H1 (cell line): ENCODE measurements at places on chromosomes 2 and 18. TPM values are rescaled to one million over a fixed set of nuclear protein-coding genes. Genes with fewer than 3 reads are reported as not detected.
A peak's percentile ranks its signal among the peaks of the same experiment; 100 is the strongest.

GRCh38 chr2:218831378-218831990 is at the start of gene PRKAG3:
Gene PRKAG3, minus strand, starts transcription at chr2:218831803.
- DNase-seq = no peak

- peak; percentile 27 for DNase-seq
Observed at GRCh38 chr2:98040331-98040939, 44.7 kb upstream of the TMEM131 start.

DNA sequence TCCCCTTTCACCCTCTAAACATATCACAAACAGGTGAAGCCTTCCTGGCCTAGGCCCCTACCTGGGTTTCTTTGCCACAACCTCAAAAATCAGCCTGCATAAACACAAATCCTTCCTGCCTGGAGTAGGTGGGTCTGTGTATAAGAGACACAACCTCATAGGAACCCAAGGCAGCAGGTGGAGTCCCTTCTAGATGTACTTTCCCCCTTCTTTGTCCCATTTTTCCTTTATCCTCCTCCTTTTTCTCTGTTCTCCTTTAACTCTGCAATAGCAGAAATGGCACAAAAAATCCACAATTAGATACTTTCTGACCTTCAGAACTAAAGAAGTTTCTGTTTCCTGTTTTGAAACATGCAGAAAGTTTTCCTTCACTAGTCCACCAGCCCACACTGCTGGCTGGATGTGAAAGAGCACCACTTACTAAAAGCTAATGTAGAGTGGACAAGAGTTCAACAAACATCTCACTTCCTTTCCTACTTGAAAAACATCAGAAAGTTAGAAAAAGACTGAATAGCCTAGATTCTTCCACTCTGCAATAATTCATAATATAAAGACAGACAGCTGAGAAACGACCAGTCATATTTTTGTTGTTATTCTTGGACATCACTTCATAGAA is 11.2 kb downstream of the SLC40A1 start:
- no peak for DNase-seq

- DNase-seq = no peak
Observed at GRCh38 chr2:231235217-231235616, 36.8 kb downstream of the ARMC9 start.

- DNase-seq = no peak
Observed at GRCh38 chr18:77054606-77055428, 77.8 kb downstream of the MBP start.

GRCh38 chr18:23415515-23415914 is 37.6 kb upstream of the RIOK3 start:
- no peak for DNase-seq

GRCh38 chr2:71891155-71891554 is 256.5 kb downstream of the CYP26B1 start:
- peak; percentile 26 for DNase-seq

DNA sequence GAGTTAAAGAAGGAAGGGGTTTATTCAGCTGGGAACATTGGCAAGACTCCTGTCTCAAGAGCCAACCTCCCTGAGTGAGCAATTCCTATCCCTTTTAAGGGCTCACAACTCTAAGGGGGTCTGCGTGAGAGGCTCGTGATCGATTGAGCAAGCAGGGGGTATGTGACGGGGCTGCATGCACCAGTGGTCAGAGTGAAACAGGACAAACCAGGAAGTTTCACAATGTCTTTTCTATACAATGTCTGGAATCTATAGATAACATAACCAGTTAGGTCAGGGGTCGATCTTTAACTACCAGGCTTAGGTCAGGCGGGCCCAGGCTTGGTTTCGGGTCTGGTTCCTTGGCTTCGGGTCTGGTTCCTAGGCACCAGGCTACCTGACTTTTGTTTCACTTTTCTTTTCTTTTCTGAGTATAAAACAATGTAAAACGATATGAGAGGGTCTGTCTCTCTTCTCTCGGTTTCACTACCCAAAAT is 30.1 kb upstream of the LIPG start:
- no peak for DNase-seq

DNA sequence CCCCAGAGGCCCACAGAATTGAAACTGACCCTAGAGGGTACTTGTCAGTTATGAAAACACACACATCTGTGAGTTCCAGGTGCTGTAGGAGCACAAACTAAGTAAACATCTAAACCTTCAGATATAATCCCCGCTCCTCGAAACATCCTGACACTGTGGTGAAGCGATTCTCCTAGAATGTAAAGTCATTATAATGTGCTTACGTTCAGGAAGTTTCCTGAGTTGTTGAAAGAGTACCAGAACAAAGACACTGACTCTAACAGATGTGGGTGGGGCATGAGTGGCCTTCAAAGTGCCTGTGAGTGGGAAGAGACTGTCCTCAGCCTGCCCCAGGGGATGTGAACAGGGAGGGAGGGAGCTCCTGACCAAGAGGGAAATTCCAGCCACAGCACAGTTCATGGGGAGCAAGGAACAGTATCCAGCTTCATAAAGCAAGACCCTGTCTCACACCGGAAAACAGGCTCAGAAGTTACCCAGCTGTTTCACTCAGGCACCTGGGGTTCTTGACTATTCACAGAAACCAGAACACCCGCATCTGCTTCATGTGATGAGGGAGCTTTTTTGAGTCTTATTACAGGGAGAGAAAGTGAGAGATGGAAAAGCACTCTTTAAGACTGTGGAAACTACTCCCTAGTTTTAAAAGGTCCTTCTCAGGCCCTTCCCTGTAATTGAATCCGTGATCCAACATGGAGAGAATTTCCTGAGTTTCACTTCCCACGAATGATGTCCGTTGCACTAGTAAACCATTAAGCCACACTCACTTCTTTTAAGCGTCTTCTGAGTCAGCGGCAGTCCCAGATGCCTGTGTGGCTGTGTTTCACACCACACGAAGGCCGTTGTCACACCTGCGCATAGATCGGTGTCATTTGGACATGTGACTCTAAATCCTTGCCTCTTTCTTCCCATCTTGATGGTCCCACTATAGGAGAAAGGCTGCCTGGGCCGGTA is 88.6 kb upstream of the EML6 start:
- peak; percentile 21 for DNase-seq

DNA sequence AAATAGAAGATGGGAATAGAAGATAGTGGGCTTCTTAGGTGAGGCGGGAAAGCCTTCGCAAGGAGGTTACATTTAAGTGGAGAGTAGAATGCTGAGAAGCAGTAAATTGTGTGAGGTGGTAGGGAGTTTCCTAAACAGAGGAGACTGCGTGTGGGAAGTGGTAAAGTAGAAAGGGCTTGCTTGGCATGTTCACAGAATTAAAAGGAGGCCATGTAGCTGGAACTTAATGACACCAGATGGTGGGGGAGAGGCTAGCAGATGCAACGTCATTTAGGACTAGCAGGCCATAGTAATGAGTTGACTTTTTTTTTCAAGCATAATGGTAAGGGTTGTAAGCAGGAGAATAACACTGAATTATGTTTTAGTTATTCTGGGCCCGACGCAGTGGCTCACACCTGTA is 13.0 kb upstream of the RTN4 start:
- DNase-seq = no peak

GRCh38 chr2:7973801-7974480 is 707.9 kb upstream of the ID2 start:
- DNase-seq = no peak

GRCh38 chr2:121617042-121617599 is 32.1 kb downstream of the CLASP1 start:
- DNase-seq = no peak

GRCh38 chr2:206424134-206424533 is 19.2 kb upstream of the ADAM23 start:
- no peak for DNase-seq

DNA sequence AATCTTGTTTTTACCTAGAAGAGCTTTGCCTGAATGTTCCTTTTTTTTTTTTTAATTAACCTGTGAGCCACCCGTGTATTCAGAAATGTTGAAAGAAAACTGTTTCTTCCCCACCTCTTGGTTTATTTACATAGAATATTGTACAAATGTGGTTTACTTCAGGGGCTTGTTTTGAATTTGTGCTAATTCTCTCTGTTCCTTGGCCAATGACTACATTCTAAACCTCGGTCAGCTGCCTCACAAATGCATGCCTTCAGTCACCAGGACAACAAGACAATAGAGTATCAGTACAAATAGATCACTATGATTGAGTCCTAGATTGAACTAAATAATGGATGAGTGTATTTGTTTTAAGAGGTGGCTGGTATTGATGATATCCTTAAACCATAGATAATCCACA is 36.0 kb downstream of the AGFG1 start:
- no peak for DNase-seq

- DNase-seq = no peak
Observed at GRCh38 chr18:30925795-30926194, 116.7 kb downstream of the DSC3 start.

- DNase-seq = no peak
Observed at GRCh38 chr2:46899053-46899452, 16.6 kb downstream of the MCFD2 start.

DNA sequence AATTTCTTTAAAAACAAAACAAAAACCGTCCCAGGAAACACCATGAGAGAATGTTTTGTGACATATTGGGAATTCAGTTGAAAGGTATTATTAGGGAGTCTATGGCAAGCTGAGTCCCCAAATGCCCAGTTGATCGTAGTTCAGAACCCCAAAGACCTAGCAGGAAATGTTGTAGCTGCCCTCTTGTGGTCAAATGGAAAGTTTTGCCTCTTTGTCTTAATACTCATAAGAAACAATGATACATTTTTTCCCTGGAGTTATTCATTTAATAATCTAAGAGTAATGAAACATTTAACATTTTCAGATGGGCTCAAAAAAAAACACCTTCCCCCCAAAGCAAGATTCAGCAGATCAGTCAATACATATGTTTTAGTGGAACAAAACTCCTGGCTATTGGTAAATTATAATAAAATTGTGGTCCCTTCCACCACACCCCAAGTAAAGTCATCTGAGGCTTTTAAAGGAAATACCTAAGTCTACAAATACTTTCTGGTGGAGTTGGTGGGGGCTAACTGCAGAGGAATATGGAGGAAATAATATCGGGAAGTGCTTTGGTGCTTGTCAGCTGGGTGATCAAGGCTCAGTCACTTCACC is 37.8 kb upstream of the EFEMP1 start:
- DNase-seq = no peak

DNA sequence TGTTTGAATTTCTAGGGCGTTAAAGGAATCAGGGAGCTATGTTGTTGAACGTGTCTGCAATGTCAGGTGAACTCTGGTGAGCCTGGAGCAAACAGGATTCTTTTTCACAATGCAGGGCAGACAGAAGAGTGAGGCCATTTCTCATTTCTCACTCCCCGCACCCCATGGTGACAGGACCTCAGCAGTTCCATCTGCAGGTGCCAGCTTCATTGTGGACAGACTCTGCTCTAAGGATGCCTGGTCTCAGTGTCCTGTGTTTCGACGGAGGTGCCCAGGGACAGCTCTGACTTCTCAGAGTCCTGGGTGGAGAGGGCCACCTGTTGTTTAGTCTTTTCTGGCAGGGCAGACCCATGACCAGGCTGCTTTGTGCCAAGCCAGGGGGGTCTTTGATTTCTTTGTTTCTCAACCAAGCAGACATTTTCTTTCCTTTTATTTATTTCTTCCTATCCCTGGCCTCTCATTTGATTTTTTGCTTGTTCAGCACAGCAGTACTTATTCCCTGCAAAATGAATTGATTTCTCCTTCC is 201.5 kb downstream of the RNF144A start:
- no peak for DNase-seq

DNA sequence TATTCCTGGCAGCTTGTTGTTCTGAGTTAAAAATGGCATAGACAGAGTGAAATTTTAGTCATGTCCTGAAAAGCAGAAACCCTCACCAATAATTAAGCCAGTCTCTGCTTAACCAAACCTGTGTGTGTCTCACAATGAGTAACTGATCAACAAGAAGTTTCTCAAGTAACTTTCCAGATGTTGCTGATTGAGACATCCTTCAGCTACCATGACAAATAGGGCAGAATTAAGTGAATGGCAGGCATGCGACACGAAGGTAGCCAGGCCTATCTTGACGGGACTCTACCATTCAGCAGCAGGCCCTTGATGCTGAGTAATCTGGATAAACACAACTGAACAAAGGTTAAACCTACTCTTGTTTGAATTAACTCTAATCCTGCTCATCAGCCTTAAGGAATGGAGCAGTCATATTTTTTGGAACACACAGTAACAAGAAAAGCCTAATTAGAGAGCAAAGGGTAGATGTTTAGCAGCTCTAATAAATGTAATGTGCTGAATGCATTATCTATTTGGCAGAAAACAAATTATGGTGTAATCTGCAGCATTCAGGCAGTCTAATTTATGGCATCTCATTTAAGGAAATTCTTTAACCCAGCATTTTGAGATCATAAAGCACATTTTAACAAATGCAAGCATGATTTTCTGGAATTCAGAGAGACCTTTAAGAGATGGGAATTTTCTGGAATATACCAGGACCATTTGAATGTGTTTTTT is 159.5 kb upstream of the EPHA4 start:
- no peak for DNase-seq

DNA sequence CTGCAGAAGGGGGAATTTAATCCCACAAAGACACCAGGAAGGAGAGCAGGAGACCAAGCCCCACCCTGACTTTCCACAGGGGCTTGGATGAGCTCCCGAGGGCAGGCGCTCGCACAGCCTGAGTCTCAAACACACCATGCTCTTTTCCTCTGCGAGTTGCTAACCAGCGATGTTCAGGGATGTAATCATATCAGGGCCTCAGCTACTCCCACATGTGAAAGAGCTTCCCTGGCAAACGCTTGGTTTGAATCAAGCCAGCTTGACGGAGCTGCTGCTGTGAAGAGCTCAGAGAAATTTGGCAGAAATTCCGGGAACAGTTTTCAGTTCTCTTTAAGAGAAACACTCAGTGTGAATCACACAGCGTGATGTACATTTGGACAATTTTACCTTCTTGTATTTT is 385.8 kb downstream of the GALR1 start:
- DNase-seq = no peak

DNA sequence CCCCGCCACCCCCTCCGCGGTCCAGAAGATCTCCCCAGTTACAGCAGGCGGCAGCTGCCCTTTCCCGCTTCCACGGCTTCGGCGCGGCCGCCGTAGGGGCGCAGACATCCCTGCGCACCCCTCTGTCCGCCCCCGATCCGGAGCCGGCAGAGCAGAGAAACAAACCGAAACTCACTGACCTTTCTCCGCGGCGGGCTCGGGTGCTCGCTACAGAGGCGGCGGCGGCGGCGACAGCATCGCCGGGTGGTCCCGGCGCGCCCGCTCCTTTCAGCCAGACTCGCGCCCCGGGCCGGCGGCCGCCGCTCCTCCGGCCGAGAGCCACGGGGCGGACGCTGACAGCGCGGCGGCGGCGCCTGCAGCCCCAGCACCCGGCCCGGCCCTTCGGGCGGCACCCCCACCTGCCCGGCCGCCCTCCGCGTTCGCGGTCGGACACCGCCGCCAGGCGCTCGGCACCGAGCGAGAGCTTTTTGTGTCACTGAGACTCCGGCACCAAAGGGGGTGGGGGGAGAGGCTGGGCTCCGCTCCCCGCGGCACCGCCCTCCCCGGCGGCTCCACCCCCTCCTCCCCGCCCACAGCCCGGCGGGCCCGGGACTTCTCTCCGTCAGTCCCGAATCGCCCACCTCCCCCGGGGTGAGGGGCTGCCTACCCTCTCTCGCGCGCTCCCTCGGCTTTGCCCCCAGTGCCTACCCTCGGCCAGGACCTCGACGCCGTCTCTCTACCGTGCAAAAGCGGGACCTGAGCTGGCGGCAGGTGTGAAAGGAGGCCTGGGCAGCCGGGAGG is 1.4 kb upstream of the RNF152 start:
- peak; percentile 86 for DNase-seq

The SPATA3 gene
- not detected in 2 replicates for total RNA-seq

The SULT1C4 gene
- total RNA-seq = 2.1 and 2.9 TPM in 2 replicates

The SNORC gene
- total RNA-seq = 1.6 and 2.1 TPM in 2 replicates

The CD226 gene
- not detected in 2 replicates for total RNA-seq

The RESP18 gene
- total RNA-seq = not detected in 2 replicates

The VWA3B gene
- total RNA-seq = not detected in 2 replicates

The TUBA3E gene
- total RNA-seq = not detected in 2 replicates

The DIPK1C gene
- total RNA-seq = not detected in 2 replicates

The LONRF2 gene
- 0.42 and 0.74 TPM in 2 replicates for total RNA-seq

The FSHR gene
- not detected in 2 replicates for total RNA-seq

The MAP4K3 gene
- total RNA-seq = 63.0 and 70.8 TPM in 2 replicates

The ICOS gene
- total RNA-seq = not detected in 2 replicates

The STAT4 gene
- 0.63 and 0.80 TPM in 2 replicates for total RNA-seq
